Stimulated activated CD4-positive, alpha-beta T cell treated with anti-CD3 and anti-CD28 coated beads, TNF-alpha, amount 100 ng/mL, for 48 hours (primary cell): ENCODE measurements at places on chromosomes 5 and 9.

- DNase-seq = no peak
Measured at GRCh38 chr9:7977586-7977985, 178.0 kb upstream of the DMAC1 start.

- no peak for DNase-seq
Measured at GRCh38 chr9:102740578-102740977, 254.6 kb upstream of the CYLC2 start.

DNA sequence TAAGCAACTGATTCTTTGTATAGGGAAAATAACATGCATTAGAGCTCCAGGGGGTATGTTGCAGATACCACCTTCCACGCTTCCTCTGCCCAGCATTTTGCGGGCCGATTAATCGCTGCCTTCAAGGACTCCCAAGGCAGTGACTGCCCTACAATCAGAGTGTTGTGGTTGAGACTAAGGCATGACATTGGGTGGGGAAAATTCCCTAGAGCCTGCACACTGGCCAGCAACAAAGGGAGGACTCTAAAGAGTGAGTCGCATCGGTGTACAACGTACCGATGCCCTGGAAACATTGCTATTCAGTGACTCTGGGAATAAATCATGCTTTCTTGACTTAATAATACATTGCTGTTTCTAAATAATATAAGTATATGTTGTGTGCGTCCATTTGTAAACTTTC, 119.7 kb downstream of the ZNF462 start:
- DNase-seq = no peak

GRCh38 chr5:180336234-180337020, 16.7 kb downstream of the GFPT2 start:
- no peak for DNase-seq

GRCh38 chr5:59640411-59640810, 253.1 kb downstream of the PDE4D start:
- no peak for DNase-seq

DNA sequence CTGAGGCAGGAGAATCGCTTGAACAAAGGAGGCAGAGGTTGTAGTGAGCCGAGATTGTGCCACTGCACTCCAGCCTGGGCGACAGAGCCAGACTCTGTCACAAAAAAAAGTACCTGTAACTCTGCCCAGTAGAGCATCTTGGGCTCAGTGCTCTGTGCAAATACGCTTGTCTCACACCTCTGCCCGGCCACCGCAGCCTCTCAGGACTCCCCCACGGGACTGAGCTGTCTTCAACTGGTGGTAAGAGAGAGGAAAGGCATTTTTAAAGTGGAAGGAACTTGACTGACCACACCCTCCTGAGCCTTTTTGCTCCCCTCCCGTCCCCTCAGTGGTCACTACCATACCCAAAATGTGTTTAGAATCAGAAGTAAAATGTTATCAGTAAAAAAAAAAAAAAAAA, 174.3 kb upstream of the PIK3R1 start:
- DNase-seq = no peak
